ENCODE measurements at places on chromosomes 5 and 9. TPM values are rescaled to one million over a fixed set of nuclear protein-coding genes. Genes with fewer than 3 reads are reported as not detected.
A peak's percentile ranks its signal among the peaks of the same experiment; 100 is the strongest.

The TRAF2 gene
- 19.6 TPM for total RNA-seq

The IFNE gene
- 0.23 TPM for total RNA-seq

GRCh38 chr5:1792842-1793266 lies 6.8 kb downstream of the MRPL36 start:
- peak; percentile 38 for DNase-seq

The TAF11L5 gene
- not detected for total RNA-seq

DNA sequence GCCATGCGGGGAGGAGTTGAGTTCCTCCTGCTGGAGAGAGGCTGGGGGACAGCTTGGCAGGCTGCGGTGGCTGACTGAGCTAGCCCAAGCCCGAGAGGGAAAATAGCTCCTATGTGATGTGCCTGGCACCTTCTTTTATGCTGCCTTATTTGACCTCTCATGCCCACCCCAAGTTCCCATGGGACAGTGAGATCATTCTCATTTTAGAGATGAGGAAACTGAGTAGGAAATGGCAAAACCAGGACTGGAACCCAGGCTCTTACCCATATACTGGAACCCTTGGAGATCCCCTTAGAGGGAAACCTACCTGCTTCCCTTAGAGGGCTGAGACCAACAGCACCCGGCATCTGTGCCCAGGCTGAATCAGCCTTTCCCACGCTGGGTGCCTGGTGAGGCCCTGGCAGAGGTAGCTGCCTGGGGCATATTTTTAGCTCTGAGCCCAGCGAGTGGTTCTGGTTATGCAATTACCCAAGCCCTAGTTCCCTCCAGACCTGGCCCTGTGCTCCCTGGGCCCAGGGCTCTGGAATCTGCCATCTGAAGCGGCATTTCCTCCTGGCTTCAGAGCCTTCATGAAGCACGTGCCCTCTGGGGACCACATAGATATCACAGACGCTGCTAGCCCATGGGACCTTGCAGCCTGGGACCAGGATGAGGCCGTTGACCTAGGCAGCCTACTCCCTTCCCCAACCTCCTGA lies 23.6 kb downstream of the COL27A1 start:
- DNase-seq: no peak

The CCL28 gene
- 32.3 TPM for total RNA-seq

- peak; percentile 63 for DNase-seq
Measured at GRCh38 chr9:27351438-27351837, 54.5 kb upstream of the EQTN start.

DNA sequence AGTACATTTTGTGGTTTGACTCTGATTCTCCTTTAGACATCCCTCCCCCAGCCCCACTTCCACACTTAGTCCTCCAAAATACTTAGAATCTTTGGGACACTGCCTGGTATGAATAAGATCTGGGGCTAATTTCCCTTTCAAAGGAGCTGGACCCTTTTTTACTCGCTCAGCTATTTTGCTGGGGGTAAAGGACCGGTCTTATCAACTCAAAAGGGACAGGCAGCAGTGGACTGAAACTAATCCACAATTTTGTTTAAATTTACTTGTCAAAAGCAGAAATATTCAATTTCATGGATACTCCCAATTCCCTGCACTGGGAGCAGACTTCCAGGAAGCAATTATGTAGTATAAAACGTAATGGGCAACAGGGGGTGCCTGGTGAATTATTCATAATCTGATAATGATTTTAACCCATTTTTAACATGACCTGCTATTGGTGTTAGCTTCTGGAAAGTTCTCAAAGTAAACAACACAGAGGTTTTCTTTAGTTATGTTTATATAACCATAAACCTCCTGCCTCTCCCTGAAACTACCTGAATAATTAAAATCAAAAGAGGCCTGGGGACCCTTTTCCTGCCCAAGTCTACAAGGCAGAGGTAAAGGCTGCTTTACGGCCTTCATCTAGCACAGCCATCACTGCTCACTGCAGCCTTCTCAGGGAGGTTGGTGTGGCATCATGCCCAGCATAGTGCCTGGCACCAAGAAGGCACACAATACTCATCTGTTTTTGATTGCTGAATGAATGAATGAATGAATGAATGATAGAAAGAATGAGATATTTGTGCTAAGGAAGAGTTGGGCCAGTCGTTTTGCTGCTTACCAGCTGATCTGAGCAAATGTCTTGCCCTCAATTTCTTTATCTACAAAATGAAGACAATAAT lies 44.2 kb upstream of the GNPDA1 start:
- DNase-seq: no peak

The F2RL1 gene
- total RNA-seq: 48.9 TPM

GRCh38 chr5:89191374-89191773 lies 308.4 kb upstream of the MEF2C start:
- no peak for DNase-seq

GRCh38 chr5:32163785-32164184 lies 10.3 kb downstream of the GOLPH3 start:
- DNase-seq: no peak

Data from mucosa of gallbladder (tissue), 1 donor.